ENCODE measurements at places on chromosomes 13 and 19. TPM values are rescaled to one million over a fixed set of nuclear protein-coding genes. Genes with fewer than 3 reads are reported as not detected.

GRCh38 chr13:46478651-46479050, 74.3 kb upstream of the LRCH1 start:
- DNase-seq = no peak

DNA sequence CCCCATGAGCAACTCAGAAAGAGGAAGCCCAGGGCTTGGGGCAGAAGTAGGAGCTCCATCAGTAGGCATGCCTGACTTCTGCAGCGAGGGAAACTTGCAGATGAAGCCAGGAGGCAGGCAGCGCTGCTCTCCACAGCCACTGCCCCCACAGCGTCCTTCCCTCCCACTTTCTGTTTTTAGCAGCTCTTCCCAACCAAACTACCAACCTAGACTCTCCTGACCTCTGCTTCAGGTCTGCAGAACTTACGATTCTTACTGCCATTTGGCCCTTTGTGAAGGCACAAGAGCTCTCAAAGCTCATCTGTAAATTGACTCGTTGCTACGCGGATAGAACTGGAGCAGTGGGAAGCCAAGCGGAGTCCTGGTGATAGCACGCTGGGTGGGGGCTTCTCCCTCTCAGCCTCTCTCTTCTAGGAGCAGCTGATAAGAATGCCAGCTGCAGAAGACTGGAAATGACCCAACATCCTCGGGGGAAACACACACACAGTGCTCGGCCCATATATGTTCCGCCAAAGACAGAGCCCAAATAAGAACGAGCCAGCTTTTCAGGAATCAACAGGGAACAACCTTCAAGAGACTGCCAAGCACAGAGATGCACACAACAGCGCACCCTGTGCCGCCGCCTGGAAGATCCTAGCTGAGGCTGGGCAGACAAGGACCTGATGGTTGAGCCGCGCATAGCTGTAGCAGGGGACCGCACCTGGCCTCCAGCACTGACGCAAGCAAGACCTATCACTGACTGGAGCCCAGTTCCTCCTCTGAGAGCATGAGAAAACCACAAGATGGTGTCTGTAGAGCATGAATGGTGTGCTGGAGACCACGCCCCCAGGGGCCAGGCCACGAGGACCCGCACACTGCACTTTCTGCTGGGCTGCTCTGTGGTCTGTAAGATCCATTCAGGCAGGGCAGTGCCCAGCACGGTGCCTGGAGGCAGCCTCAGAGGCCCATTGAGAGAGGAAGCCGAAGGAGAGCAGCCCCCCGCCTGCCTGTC, 15.9 kb upstream of the SLC35E1 start:
- no peak for DNase-seq

- no peak for DNase-seq
Observed at GRCh38 chr19:5585461-5586299, 17.9 kb upstream of the TINCR start.

DNA sequence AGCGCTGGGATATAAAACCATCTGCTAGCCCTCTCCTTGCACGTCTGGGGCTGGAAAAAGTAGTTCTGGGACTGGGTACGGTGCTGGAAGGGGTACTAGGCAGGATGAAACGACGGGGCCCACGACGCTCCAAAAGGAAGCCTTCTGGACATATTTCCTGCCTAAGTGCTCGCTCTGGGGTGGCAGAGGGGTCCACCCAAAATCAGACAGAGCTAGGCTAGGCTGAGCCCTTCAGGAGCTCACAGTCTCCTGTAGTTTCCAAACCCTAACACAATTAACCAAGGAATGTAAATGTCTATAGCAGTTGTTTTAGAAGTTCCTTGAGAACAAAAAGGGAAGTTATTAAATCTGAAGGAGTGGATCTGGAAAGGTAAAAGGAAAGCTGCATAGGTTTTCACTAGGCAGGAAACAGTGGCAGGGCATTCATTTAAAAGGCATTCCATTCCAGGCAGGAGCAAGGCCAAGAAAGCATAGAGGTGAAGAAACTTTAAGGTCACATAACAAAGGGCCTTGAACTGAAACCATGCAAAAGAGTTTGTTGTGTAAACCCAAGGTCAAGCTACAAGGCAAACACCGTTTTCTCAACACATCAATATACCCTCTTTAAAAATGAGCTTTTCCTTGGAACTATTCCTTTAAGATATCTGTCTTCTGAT, 634 bp upstream of the DIAPH3 start:
- no peak for DNase-seq

DNA sequence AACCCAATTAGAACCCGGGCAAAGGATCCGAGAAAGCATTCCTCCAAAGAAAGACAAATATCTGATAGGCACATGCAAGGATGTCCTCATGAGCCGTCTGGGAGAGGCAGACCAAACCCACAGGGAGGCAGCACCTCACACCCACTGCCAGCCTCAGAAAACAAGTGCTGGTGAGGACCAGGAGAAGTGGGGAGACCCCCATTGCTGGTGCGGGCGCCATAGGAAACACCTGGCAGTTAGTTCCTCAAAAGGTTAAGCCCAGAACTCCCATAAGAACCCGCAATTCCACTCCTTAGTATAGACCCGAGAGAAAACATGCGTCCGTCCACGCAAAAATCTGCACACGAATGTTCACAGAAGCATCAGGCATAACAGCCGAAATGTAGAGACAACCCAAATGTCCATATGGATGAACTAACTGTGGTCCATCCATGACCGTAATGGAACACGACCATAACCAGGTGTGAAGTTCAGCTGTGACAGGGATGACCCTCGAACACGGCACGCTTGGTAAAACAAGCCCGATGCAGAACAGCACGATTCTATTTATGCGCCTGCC, 7.9 kb downstream of the ZNF787 start:
- DNase-seq = no peak

DNA sequence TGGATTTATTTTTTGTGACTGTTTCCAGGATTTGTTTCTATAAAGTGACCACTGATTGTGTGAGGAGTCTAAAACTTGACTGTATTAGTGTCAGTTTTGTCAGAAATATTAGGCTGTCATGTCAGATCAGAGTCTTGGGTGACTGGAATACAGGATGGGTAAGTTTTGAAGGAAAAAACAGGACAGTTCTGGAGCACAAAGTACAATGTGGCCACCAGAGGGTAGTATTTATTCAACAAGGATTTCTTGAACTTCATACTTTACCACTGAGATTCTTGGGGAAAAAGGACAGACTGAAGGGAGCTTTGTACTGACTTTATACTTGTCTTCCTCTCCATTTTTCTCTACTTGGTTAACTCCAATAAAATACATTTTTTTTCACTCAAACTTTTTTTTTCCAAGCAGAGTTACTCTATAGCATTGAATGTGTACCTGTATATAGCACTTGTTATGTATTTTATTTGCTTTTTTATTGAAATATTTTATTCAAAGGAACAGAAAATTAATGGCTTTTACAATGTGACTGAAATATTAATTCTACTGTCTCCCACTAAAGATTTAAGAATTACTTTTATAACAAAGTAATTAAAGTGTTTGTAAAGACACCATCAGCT, 51.1 kb downstream of the LMO7 start:
- peak; percentile 43 for DNase-seq

DNA sequence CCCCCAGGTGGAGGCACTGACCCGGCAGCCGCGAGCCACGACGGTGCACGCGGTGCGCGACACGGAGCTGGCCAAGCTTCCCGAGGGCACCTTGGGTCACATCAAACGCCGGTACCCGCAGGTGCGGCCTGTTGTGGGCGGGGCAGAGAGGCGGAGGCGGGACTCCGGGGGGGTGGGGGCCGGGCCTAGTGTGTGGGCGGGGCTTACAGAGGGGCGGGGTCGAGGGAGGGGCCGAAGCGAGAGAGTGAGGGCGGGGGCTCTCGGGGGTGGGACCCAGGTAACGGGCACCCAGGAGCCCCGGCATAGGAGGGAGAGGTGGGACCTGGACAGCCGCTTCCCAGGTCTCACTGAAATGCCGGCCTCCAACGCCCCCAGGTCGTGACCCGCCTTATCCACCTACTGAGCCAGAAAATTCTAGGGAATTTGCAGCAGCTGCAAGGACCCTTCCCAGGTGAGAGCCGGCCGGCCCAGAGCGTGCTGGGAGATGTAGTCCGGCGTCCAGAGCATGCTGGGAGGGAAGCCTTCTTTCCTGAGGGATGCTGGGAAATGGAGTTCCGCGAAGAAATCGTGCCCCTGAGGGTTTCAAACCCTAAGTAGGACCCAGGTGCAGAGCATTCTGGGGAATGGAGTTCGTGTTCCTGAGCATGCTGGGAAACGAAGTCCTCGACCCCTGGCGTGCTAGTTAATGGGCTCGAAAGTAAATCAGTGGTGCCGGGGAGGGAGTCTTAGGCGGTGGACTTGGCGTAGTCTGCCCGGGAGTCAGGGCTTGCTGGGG, 15.7 kb downstream of the PNPLA6 start:
- DNase-seq = no peak

- peak; percentile 77 for DNase-seq
Observed at GRCh38 chr19:7869910-7870511, 4.2 kb downstream of the PRR36 start.

GRCh38 chr19:2969104-2969504, 8.3 kb upstream of the TLE6 start:
- DNase-seq = no peak

DNA sequence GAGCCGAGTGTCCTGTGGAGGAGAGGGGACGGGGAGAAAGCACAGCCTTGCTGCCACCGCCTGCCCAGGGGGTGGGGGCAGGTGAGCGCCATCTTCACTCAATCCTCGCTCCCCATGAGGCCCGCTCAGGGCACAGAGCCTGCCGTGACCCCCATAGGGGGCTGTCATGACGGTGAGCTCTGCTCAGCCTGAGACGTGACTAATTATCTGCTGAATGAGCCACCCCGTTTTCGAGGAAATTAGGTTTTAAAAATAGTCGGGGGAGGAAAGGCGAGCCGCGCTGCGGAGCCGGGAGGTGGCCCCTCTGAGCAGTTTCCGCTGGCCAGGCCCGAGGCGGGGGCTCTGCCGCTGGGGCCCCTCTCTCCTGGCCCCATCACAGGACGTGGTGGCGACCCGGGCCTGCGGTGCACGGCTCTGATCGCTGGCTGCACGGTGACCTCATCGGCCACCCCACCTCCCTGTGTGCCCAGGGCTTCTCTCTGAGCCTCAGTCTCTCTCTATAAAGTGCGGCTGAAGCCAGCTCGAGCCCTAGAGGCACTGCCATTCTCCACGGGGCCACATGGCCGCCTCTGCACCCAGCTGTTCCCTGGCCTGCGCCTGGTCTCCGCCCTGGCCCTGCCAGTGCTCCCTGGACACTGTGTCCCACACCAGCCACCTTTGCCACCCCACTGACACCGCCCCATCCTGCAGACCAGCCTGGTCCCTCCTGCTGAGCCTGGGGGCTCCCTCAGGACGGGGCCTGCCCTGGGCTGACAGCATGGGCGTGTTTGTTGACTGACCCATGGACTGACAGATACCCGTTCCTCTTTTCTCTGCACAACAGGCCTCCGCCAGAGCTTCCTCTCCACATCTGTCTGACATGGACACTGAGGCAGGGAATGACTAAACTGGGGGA, 28.3 kb downstream of the PIP5K1C start:
- no peak for DNase-seq

DNA sequence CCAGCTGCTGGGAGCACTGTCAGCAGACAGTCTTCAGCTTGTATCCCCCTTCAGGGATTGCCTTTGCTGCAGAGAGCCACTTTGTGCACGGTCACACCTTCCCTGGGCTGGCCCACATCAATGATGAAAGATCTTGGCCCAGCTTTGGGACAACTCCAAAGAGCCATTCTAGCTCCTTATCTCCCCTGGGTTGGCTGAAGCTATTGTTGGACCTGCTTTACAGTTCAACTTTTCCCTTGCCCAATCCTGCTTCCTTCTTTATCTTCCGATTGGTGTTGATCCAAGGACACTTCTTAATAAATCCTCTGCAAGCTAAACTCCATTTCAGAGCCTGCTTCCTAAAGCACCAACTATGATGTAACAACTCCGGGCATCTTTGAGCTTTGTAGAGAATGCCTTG, 466.4 kb downstream of the KLF12 start:
- DNase-seq = no peak

- DNase-seq = peak; percentile 52
Observed at GRCh38 chr19:6802336-6803035, 30.0 kb downstream of the VAV1 start.

GRCh38 chr13:99563404-99563803, 62.1 kb downstream of the TM9SF2 start:
- DNase-seq = no peak

- no peak for DNase-seq
Observed at GRCh38 chr13:68428292-68428691, 1198.2 kb upstream of the PCDH9 start.

- DNase-seq = no peak
Observed at GRCh38 chr13:88000787-88001186, 329.6 kb downstream of the SLITRK5 start.

GRCh38 chr13:25881971-25882451, 169.8 kb downstream of the SHISA2 start:
- DNase-seq = no peak

DNA sequence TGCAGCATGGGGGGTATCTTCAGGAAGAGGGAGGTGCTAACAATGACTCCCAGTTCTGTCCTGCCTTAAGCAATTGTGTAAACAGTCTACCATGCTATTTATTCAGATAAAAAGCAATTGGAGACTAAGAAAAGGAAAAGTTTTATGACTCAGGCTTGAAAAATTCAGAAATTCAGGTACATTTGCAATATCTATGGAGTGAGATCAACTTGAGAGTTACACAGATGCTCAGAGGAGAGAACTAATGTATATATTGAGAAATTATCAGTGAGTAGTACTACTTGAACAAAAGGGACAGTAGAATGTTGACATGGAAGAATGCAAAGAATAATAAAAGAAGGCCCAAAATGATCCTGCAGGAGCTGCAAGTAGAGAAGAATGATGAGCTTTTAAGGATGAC, 277.6 kb upstream of the DACH1 start:
- no peak for DNase-seq

Gene FUT1
- total RNA-seq = 1.6 TPM

Gene ZNF584
- total RNA-seq = 15.7 TPM

Gene PSG2
- not detected for total RNA-seq
